ENCODE measurements at places on chromosomes 5 and 9. TPM values are rescaled to one million over a fixed set of nuclear protein-coding genes. Genes with fewer than 3 reads are reported as not detected.

Gene ARSB
- total RNA-seq = 10.3 TPM

Gene STING1
- total RNA-seq = 8.0 TPM

Gene PTPDC1
- 1.1 TPM for total RNA-seq

Gene RNF38
- 12.9 TPM for total RNA-seq

Gene RLN1
- total RNA-seq = not detected

Gene FOXI1
- total RNA-seq = not detected

DNA sequence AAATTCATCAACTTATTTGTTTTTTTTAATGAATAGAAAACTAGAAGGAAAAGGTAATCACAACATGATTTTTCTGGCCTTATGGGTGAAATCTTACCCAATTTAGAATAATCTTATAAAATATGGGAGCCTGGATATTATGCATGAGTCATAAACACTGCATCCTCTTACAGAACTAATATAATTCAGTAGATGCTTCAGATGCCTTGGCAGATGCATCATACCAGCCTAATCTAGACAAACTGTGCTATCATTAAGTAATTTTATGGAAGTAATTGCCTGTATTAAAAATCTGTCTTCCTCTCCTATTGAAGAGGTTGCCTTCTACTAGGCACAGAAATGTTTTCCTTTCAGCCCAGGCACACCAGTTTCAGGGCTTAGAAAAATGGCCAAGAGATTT, 2384.6 kb upstream of the WWC1 start:
- no peak for DNase-seq

DNA sequence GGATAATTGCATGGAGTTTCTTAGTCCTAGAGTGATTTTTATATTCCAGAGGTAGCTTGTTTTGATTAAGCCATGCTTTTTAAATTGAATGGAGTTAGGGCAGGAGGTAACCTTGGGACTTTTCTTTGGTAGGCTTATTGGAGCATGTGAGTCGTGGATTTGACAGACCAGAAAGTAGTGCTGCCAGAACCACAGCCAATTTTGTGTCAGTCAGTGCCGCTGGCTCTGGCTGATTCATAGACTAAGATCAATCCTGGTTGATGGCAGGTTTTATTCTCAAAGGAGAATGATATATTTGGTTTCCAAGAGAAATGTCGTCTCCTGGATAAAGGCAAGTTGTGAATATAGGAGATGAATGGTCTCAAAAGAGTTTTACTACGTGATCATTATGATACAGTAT, 20.3 kb downstream of the RAI14 start:
- DNase-seq = no peak

DNA sequence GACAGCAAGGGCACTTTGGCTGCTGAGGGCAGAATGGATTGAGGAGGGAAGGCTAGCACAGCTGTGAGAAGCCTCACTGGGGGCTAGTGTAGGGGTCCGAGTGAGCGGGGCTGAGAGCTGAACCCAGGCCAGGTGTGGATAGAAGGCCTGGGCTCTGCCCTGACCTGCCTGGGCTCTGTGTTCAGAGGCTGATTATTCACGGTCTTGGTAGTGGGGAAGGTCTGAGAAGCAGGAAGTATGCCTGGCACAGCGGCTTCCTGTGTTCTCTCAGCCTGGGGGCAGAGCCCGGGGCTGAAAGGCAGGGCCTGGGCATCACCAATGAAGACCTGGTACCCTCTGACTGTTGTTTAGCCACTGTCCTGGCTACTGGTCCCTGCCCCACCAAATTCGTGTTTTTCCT, 136.4 kb upstream of the TBC1D2 start:
- no peak for DNase-seq

- no peak for DNase-seq
These were observed 917.0 kb downstream of the MAT2B start for GRCh38 chr5:164422400-164422799.

GRCh38 chr5:151156507-151157420, 815 bp downstream of the ANXA6 start:
- DNase-seq = no peak

DNA sequence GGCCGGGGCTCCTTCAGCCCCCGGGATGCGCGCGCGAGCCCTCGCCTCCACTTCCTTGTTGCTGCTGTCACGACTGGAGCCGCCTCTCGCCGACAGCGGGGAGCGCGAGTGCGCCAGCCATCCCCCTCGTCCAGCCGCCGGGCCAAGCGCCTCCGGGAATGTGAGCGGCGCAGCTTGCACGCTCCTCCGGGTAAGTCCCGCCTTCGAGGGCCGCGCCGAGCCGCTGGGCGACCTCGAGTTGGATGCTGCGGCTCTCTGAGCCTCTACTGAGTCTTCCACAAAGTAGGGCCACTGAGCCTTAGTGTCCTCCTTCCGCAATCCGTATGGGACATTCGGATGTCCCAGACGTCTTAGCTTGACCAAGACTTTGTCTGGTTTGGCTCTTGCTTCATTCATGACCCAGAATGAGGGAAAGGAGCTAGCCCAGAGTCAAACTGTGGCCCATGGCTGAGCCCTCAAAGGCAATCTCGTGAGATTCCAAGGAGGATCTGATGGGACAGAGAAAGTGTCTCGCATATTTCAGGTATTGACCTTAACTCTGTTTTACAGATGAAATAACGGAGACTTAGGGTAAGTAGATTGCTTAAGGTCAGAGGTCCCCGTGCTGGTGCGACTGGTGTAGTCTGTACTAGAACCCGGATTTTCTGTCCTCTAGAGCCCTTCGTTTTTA, 586 bp downstream of the HMGXB3 start:
- peak; percentile 56 for DNase-seq

DNA sequence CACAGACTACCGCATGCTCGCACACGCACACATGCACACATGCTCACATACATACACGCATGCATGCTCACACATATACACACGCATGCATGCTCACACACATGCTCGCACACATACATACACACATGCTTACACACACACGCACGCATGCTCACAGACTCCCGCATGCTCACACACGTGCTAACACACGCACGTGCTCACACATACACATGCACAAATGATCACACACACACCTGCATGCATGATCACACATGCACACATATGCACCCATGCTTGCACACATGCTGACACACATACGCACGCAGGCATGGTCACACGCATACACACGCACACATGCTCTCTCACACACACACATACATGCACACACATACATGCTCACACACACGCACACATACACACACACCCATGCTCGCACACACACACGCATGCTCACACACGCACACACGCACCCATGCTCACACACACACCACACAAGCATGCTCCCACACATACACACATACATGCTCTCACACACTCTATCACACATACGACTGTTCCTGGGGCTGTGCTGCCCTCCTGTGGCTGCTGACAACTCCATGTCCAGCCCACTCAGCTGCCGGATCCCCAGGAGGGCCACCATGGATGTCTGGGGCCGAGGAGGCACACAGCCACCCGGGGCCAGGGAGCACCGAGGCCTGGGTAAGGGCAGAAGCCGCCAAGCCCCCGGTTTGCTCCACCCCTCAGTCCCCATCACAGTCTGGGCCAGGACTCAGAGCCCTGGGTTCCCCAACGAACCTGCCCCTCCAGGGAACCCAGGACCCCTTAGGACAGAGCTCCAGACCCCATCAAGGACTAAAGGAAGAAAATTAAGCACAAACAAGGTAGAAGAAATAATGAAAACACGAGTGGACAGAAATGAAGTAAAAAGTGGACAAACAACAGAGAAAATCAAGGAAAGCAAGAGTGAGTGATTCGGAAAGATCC, 31.4 kb upstream of the EGFL7 start:
- peak; percentile 80 for DNase-seq

- DNase-seq = no peak
These were observed 156.1 kb upstream of the KIF2A start for GRCh38 chr5:62149879-62150278.

DNA sequence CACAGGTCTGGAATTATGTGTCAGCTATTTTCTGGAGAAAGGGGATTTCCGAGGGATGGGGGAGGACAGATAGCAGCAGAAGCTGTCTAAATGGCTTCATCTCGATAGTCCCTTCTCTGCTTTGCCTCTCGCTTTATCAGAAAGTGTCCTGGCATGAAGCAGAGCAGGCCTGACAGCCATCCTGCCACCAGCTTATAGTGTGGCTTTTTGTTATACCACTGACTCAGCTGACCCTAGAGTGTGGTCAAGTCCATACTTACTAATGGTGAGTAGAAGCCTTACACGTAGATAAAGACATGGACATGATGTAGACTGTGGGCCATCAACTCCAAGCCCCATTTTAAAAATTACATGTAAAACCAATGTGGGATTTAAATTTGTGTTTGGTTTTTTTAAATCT, 50.0 kb downstream of the RCL1 start:
- DNase-seq = no peak

- DNase-seq = no peak
These were observed 5.0 kb downstream of the ZNF189 start for GRCh38 chr9:101403516-101404285.

- no peak for DNase-seq
These were observed 21.0 kb downstream of the PLAC8L1 start for GRCh38 chr5:146084376-146084775.

DNA sequence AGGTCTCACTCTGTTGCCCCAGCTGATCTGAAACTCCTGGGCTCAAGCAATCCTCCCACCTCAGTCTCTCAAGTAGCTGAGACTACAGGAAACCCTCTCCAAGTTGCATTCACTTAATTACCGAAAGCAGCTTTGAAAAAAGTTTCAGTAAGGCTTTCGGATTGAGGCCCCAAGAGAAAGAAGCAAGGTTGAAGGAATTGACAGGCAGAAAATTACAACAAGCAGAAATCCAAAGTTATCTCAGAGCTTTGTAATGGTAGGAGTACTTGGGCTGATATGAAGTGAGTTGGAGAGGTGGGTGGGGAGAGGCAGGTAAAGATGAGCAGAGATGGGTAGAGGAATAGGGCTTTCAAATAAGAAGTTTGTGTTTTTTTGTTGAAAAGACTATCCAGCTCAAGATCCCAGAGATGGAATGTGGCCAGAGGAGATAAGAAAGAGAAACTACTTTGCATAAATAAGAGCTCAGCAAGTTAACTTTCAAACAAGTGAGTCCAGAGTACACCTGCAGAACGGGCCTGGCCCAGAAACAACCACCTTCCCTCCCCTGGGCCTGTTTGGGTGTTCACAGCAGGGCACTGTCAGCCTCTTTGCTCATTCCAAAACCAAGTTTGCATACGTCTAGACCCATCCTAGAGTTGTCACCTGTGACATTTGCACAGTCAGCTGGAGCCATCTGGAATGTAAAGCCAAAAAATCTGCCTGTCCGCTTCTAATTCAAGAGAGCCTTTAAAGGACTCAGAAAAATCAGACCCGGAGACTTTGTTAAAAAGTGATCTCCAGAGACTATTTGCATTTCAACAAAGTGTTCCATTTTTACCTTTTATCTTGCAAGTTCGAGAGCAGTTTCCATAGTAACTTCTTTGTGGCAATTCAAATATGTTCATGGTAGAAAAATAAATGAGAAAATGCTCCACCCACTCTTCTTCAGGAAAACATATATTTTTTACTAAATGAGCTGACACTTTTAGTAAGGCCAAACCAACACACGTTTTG, 2.2 kb upstream of the CLINT1 start:
- DNase-seq = peak; percentile 80

- DNase-seq = no peak
These were observed 7.1 kb downstream of the RAPGEF1 start for GRCh38 chr9:131732636-131733289.

DNA sequence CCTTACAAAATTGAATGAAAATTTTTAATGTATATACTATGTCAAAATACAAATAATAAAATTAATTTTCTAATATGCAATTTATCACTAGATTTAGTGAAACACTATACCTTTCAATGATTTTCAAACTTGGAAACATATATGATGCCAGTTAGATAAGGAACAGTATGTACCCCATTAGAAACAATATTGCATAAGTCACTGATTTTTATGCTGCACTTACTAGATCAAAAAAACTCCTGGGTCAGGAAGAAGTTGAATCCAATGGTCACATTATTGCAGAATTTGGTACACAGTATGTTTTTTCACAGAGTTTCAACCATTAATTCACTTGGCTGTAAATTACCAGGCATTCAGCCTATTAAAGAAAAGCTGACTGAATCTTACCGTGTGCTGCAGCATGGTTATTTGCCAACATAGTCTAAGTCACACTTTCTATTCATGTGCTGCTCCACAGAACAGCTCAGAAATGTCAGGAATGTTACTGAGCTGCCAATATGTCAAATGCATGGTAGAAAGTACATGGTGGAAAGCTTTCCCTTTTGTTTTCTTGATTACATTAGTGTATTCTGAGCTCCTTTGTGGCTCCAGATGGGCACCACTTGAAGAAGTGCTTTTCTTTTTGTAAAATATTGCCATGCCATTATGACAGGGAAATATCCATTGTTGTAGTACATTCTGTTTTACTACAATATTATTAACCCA, 9.9 kb upstream of the PRR16 start:
- DNase-seq = no peak

DNA sequence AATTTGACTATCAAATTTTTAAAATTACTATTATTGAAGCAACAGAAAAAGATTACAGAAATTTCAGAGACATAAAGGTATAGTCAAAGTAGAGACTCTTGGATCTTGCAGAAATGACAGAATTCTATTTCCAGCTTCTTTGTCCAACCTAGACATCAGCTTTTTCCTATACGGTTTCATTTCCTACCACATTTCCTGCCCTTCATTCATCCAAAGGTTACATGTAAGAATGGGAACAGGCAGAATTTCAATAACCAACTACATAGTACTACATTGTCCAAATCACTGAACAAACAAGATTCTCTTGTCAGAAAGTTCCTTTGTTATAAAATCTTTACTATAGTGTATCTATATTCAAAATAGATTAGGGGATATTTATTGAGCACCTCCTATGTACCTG, 124.9 kb downstream of the FANCC start:
- no peak for DNase-seq

DNA sequence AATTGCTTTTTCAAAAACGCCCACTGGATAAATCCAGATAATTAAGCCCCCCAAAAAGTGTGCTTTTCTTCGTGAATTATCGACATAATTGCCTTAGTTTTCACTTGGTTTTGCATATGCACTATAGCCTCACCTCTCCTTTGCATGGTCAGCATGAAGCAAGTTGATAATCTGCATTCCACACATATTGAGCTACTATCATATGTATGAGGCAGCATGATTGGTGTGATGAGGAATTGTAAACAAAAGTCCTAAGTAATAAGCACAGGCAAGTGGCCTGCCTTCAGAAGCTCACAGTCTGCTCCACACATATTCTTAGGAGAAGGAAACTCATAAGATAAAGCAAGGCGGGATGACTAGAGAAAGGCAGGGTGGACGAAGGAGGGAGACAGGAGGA, 33.8 kb downstream of the MED10 start:
- no peak for DNase-seq

DNA sequence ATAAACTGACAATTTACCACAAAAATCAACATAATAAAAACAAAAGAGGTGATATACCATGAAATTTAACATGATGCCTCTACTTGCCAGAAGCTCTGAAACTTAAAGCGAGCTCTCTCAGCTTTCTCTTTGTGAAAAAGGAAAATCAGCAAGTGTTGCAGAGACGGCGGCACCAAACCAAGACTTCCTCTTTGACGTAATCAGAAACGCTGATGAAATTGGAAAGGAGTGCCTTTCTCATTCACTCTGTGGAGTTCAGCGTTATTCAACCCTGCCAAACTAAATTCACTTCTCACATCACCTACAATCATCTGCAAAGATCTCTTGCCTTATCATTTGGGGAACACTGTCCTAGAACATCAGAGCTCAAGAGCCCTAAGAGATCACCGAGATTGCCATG, 32.2 kb downstream of the ANXA6 start:
- DNase-seq = no peak

- no peak for DNase-seq
These were observed 16.7 kb downstream of the FGD3 start for GRCh38 chr9:92963831-92964606.

- DNase-seq = no peak
These were observed 154.4 kb downstream of the DEPDC1B start for GRCh38 chr5:60545551-60545950.
